ENCODE measurements at places on chromosomes 12 and 14.
A peak's percentile ranks its signal among the peaks of the same experiment; 100 is the strongest.

GRCh38 chr14:33810308-33810707, 140.6 kb downstream of the EGLN3 start:
- no peak for DNase-seq

GRCh38 chr12:119836781-119837180, 40.3 kb downstream of the CIT start:
- DNase-seq, result no peak

DNA sequence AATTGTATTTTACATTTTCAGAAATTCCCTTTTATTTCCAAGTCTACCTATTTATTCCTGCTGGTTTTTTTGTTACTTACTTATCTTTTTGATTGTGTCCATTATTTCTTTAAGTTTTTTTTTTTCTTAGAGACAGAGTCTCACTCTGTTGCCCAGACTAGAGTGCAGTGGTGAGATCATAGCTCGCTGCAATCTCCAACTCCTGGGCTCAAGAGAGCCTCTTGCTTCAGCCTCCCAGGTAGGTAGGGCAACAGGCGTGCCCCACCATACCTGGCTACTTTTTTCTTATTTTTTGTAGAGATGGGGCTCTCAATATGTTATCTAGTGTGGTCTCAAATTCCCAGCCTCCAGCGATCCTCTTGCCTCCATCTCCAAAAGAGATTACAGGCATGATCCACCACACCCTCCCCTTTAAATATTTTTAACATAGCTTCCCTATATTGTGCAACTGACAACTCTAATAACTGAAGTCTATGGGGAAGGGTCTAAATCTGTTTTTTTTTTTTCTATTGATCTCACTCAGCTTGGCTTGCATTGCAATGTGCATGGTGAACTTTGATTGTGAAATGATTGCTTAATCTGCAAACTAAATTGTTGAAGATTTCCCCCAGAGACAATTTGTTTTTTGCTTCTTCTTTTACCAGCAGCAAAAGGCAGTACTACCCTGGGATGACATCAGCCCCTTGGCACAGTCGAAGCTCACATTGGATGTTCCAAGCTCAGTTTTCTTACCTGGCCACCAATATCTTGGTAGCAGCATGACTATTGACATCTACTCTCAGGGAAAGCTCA, 25.7 kb upstream of the COCH start:
- no peak for DNase-seq

- DNase-seq, result no peak
These were observed 19.8 kb upstream of the PZP start for GRCh38 chr12:9227950-9228349.

- peak; percentile 75 for DNase-seq
These were observed 762 bp downstream of the C12orf57 start for GRCh38 chr12:6944381-6945186.

DNA sequence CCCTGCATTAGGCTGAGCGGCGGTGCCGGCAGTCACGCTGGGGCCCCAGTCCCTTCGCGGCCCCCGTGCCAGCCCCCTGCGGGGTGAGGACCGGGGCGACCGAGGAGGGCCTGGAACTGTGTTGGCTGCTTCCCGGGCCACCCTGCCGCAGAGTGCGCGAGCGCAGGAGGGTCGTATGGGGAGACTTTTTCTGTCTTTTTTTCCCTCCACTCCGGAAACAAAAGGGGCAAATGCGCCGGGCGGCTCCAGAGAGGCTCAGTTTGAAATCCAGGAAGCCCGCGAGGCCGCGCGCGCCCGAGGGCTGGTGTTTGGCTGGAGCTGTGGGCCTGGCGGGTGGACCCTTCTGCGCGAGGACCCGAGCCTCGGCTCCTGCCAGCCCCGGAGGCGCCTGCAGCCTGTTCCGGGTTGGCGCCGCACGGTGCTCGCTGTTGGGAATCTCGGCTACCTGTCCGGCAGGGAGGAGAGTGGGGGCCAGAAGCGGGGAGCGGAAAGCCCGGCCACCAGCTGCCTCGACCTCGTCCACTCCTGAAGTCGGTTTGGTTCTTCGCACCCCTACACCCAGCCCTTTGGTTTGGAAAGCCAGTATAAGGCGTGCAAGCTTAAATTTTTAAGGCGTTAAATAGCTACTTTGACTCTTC, 638 bp downstream of the PLEKHG3 start:
- no peak for DNase-seq

GRCh38 chr14:20988717-20989470, 886 bp upstream of the METTL17 start:
- no peak for DNase-seq

- DNase-seq, result no peak
These were observed 214.5 kb upstream of the DDHD1 start for GRCh38 chr14:53367644-53368026.

GRCh38 chr14:96052541-96053247, 13.5 kb downstream of the C14orf132 start:
- DNase-seq, result no peak

- DNase-seq, result no peak
These were observed 39.5 kb downstream of the STXBP6 start for GRCh38 chr14:25010471-25010870.

DNA sequence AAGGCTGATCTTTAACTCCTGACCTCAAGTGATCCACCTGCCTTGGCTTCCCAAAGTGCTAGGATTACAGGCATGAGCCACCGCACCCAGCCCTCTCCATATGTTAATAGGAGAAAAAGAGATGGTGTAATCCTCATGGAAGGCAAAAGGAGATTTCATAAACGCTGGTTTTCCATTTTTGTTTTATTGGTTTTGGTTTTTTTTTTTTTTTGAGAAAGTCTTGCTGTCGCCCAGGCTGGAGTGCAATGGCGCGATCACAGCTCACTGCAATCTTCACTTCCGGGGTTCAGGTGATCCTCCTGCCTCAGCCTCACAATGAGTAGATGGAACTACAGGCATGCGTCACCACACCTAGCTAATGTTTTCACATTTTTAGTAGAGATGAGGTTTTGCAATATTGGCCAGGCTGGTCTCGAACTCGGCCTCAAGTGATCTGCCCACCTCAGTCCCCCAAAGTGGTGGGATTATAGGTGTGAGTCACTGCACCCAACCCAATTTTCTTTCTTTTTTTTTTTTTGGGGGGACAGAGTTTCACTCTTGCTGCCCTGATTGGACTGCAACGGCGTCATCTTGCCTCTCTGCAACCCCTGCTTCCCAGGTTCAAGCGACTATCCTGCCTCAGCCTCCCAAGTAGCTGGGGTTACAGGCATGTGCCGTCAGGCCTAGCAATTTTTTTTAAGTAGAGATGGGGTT, 8.1 kb downstream of the PTGES3 start:
- DNase-seq, result no peak

- no peak for DNase-seq
These were observed 360.2 kb downstream of the GALC start for GRCh38 chr14:87632796-87633195.

GRCh38 chr12:121592320-121592719, 11.5 kb upstream of the KDM2B start:
- DNase-seq, result no peak

GRCh38 chr12:110537605-110538409, 35.7 kb downstream of the RAD9B start:
- DNase-seq, result no peak

DNA sequence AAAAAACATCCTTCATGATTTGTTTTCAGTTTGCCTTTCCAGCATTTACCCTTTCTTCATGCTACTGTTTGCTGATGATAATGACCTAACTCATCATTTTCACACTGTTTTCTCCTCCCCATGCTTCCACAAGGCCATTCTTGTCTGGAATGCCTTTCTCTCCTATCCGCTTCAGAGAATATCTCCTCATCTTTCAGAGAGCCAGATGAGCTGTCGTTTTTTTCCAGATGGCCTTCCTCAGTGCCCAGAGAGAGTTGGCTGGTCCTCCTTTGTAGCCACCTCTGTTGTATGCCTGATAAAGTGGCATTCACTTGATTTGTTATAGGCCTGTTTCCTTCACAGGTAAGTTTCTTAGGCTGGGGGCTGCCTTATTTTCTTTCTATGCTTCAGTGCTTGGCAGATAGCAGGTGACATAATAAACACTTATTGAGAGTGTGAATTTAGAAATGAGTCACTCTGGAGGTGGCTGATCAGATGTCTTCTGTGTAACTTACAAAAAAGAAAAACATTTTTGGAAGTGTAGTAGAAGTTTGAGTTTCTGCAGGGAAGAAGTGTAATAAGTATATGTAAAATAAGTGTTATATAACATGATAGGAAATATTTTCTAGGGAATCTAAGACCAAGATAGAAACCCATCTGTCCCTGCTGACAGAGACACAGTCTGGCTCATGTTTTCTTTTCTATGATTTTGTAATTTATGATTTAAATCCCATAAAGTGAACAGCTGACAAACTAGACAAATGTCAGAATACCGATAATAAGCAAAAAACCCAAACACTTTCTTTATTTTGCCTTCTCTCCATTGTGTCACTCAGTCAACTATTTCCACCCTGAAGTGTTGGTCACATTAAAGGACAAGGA, 174.5 kb downstream of the DACT1 start:
- DNase-seq, result no peak

- peak; percentile 64 for DNase-seq
These were observed 584 bp downstream of the VRK1 start for GRCh38 chr14:96797582-96798349.

GRCh38 chr14:89956661-89957009, 908 bp downstream of the TDP1 start:
- DNase-seq, result no peak

DNA sequence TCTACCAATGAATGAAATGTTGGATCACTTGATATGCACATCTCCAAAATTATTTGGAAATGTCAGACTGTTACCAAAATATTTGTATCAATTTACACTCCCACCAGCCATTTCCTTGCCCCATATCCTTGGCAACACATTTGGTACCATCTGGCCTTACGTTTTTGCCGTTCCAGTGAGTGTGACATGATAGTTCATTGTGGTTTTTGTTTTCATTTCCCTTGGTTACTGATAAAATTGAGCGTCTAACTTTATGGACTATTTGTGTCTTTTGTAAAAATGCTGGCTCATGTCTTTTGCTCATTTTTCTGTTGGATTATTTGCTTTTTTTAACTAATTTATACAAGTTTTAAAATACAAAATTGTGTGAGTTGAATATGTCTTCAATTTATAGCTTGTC, 11.0 kb downstream of the KLHDC1 start:
- DNase-seq, result no peak

- no peak for DNase-seq
These were observed 136.1 kb upstream of the MAP1LC3B2 start for GRCh38 chr12:116423094-116423493.

- no peak for DNase-seq
These were observed 7.9 kb downstream of the EIF2B2 start for GRCh38 chr14:75010472-75011093.

DNA sequence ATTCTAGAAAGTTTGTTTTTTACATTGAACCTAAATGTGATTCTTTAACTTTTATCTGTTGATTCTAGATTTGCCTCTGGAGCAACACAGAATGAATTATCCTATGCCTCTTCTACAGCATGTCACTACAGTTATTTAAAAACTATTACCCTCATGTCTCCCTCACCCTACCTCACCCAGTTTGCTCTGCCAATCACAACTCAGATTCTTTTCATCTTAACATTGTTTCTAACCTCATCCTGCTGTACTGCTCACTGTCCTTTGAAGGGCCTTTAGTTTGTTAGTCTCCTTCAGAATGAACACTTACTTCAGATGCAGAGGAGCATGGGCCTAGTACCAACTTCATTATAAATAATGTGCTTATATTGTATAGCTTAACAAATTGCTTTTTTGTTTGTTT, 21.5 kb downstream of the YLPM1 start:
- no peak for DNase-seq

Data from CD4-positive, alpha-beta T cell (primary cell).